Activated B cell treated with CpG ODN at 0.5 μM for 24 hours (primary cell): ENCODE measurements at places on chromosomes 6 and 20. TPM values are rescaled to one million over a fixed set of nuclear protein-coding genes. Genes with fewer than 3 reads are reported as not detected.

NRN1 gene
- total RNA-seq = 0.12 TPM in 1 of 2 replicates, not detected in the other

SMLR1 gene
- not detected in 2 replicates for total RNA-seq

FILIP1 gene
- not detected in 2 replicates for total RNA-seq

BNIP5 gene
- total RNA-seq = 0.10 and 0.11 TPM in 2 replicates

PAK5 gene
- not detected in 2 replicates for total RNA-seq

ACTR5 gene
- total RNA-seq = 12.8 and 13.7 TPM in 2 replicates

PRL gene
- total RNA-seq = not detected in 2 replicates

TGM3 gene
- not detected in 2 replicates for total RNA-seq

HCRTR2 gene
- total RNA-seq = not detected in 2 replicates

NR2E1 gene
- total RNA-seq = not detected in 2 replicates

SMPDL3A gene
- total RNA-seq = 1.5 and 1.8 TPM in 2 replicates

RARS2 gene
- 24.8 and 27.0 TPM in 2 replicates for total RNA-seq
